Urinary bladder (tissue), 4 donors: ENCODE measurements at places on chromosomes 12 and 14. TPM values are rescaled to one million over a fixed set of nuclear protein-coding genes. Genes with fewer than 3 reads are reported as not detected.

DNA sequence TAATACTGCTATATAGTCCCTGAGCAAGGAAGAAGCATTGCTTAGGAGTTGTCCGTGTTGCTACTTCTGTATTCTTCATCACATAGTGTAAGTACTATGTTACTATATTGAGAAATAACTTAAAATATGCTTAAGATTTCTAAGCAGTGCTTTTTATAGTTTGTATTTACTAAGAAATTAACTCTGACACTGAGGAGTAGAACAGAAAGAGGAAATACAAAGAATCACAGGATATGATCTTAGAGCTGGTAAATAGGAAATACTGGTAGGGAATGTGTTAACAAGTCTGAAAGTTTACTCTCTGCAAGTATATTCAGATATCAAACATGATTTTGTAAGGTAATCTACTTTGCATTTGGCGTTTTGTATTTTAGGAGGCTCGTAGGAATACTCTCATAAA, 15.5 kb downstream of the XPOT start:
- no peak for DNase-seq

- no peak for DNase-seq
Measured at GRCh38 chr12:98763656-98764055, 118.6 kb downstream of the APAF1 start.

DNA sequence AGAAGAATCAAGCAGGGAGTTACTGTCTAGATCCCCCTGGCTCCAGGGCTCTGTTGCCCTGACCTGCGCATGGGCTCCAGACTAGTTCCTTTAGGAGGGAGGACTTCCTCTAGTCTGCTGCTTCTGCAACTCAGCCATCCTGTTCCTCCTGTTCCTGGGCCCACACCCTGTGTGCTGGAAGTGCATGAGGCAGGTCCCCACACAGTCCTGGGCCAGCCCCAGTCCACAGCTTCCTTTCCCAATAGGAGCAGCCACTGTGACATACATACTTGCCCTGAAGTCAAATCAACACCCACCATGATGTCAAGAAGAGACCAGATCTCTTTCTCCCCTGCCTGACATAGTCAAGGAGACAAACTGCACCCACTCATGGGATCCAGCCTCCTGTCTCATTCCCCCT, 1.3 kb downstream of the SDR9C7 start:
- DNase-seq = peak; percentile 11

Gene TTC6
- 7.1 TPM for total RNA-seq

DNA sequence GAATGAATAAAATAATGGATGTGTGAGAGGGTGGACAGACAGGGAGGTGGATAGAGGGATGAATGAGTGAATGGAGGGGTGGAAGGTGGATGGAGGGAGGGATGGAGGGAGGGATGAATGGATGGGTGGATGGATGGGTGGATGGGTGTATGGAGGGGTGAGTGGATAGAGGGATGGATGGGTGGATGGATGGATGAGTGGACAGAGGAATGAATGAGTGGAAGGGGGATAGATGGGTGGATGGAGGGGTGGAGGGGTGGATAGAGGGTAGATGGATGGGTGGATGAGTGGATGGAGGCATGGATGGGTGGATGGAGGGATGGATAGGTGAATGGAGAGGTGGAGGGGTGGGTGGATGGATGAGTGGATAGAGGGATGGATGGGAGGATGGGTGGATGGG, 47.9 kb upstream of the NOS1 start:
- DNase-seq = no peak

- no peak for DNase-seq
Measured at GRCh38 chr14:96177766-96178375, 26.8 kb upstream of the BDKRB2 start.

GRCh38 chr12:1833596-1834028, 13.2 kb downstream of the LRTM2 start:
- DNase-seq = no peak

Gene APAF1
- 52.9 TPM for total RNA-seq

Gene TCL1B
- not detected for total RNA-seq

DNA sequence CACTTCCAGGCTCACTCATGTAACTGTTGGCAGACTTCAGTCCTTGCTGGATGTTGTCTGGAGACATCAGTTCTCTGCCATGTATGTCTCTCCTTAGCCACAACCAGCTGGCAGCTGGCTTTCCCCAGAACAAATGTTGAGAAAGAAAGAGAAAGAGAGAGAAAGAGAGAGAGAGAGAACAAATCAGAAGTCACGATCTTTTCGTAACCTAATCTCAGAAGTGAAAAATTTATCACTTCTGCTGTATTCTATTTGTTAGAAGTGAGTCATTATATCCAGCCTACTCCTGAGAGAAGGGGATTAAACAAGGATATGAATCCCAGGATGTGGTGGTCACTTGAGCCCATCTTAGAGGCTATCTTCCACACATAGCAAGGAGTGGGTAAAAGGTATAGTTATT, 101.2 kb downstream of the BTG1 start:
- no peak for DNase-seq

Gene TAS2R14
- 20.3 TPM for total RNA-seq

- no peak for DNase-seq
Measured at GRCh38 chr12:102050660-102051430, 10.9 kb downstream of the WASHC3 start.

GRCh38 chr14:100592972-100593371, 5.8 kb upstream of the BEGAIN start:
- DNase-seq = no peak

DNA sequence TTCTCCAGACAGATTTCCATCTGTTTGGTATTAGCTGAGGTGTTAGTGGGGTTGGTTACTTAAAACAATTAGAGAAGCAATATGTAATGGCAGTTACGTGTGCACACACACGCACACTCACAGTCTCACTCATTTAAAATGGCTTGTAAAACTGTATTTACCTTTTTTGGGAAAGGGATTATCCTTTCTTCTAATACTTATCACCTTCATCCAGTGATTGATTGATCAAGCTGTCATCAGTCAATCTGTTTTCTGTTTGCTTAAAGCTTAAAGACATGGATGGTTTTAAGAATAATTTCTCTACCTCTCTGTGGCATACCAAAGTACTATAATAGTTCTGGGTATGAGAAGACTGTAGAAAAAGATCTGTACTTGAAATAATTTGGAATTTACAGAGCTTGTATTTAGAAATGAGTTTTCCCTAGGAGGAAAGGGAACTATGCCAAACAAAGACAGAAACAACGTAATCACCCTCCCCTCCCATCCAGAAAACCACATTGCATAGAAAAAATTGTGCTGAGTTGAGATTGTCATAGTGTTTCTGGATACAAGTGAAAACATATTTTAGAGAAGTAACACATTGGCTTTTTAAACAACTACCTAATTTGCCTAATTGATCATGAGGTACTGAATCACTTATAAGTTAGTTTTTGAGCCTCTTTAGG, 455.8 kb downstream of the PCNX1 start:
- DNase-seq = no peak

- DNase-seq = no peak
Measured at GRCh38 chr12:100266585-100266834, 369 bp downstream of the DEPDC4 start.

- DNase-seq = no peak
Measured at GRCh38 chr12:101305794-101306193, 25.9 kb downstream of the UTP20 start.

Gene DHH
- total RNA-seq = 2.3 TPM

DNA sequence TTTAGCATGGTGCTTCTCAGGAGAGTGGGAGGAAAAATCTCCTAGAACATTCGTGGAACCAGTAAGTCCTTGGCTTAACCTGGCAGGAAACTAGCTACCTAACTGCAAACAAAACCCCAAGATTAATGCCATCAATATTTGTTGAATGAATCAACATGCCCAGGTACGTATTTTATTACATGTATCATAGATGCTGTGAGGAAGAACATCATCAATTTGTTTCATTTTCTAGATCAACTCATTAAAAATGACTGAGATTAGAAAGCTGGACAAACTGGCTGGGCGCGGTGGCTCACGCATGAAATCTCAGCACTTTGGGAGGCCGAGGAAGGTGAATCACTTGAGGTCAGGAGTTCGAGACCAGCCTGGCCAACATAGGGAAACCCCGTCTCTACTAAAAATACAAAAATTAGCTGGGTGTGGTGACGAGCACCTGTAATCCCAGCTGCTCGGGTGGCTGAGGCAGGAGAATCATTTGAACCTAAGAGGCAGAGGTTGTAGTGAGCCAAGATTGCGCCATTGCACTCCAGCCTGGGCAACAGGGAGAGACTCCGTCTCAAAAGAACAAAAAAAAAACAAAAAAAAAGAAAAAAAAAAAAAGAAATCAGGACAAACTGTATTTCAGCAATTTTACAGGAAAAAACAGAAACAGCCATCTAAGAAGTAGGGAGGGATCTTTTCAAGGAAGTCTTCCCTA, 88.7 kb downstream of the NTN4 start:
- no peak for DNase-seq

- DNase-seq = no peak
Measured at GRCh38 chr12:93960521-93960920, 187.9 kb upstream of the PLXNC1 start.

- DNase-seq = no peak
Measured at GRCh38 chr12:116727891-116728290, 10.0 kb downstream of the SPRING1 start.

Gene FIGNL2
- 0.53 TPM for total RNA-seq

Gene ANKRD33
- not detected for total RNA-seq

- DNase-seq = no peak
Measured at GRCh38 chr14:56268039-56268438, 149.8 kb downstream of the PELI2 start.

Gene TBC1D30
- 3.9 TPM for total RNA-seq

DNA sequence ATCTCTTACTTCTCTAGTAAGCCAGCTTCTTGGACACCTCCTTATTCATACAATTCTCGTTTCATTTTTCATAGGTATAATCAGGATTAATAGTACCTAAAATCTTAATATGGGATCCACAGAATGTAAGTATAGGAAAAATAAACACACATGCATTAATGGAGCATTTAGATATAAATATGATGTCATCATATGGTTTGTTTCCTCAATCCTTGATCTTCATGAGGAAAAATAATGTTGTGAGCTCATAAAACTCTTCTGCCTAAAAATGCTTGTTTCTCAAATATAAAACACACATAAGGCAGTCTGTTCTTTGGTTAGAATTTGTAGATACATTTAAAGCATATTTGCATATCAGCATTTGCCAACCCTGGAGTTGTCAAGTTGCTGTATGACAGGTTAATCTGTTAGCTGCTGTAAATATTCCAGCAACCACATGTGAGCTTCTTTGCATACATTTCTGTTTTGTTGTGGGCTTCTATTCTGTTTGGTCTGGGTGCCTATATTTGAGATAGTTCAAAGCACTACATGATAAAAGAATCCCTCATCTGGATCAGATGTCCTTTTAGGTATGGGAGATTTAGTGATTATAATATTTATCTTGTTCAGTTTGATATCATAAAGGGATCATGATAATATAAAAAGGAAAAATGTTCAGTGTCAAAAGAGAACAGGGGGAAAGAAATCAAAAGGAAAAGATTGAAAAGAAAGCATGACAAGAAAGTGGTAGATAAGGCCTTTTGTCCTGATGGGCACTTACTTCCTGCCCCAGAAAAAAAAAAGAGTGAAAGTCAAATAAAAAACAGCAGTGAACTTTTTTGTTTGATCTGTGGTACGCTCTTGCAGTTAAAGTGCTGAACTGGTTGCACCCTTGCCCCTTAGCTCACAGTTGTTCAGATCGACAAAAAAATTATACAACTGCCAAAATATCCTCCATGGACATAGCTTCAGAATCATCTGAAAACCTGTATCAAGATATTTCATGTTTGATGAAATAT, 68.6 kb downstream of the ACSS3 start:
- no peak for DNase-seq

DNA sequence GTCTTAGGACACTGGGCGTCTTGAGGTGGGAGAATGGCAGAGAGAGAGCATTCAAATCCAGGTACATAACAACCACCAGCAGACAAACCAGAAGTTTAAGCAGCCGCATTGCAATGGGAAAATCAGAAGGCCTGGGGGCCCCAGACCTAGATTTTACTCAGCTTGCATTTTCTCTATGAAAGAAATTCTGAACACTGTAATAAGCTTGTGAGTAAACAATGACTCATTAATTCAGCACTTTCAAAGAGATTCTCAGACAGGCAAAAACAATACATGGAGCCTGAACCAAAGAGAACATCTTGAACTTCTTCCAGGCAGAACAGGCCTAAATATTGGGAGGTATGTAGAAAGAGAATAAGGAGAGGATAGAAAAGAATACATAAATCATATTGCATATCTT, 69.8 kb upstream of the IFNG-AS1 start:
- DNase-seq = no peak

Gene ACVRL1
- 47.9 TPM for total RNA-seq
